ENCODE measurements at places on chromosomes 2 and 18.

- DNase-seq = no peak
These were observed 11.3 kb downstream of the PCARE start for GRCh38 chr2:29063056-29063455.

DNA sequence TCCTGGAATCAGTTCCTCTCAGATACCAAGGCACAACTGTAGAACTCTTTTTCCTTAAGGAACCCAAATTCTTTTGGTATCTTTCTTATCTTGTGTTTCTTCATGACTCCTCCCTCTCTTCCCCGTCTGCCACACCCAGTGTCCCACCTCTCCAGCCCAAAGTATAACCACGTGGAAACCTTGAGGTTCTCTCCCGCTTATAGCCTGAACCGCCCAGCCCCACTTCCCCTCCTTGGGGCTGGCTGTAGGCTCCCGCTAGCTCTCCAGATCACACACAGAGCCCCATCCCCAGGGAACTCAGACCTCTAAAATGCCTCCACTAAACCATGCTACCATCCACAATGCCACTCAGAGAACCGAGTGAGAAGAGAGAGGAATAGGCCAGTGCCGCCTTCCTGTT is 87.5 kb downstream of the MAPRE2 start:
- DNase-seq = no peak

- DNase-seq = no peak
These were observed 33.6 kb downstream of the GCG start for GRCh38 chr2:162118166-162119031.

- DNase-seq = no peak
These were observed 105.3 kb upstream of the PGAP1 start for GRCh38 chr2:197031803-197032202.

- DNase-seq = no peak
These were observed 16.1 kb upstream of the DPP4 start for GRCh38 chr2:162090109-162090508.

- DNase-seq = no peak
These were observed 1.1 kb downstream of the FECH start for GRCh38 chr18:57585421-57585820.

Measured in stimulated activated CD8-positive, alpha-beta memory T cell treated with anti-CD3 and anti-CD28 coated beads, Interleukin-4, amount 100 ng/mL, for 1 hour (primary cell).